Myocyte (in vitro differentiated cells): ENCODE measurements at places on chromosomes 12 and 14.

DNA sequence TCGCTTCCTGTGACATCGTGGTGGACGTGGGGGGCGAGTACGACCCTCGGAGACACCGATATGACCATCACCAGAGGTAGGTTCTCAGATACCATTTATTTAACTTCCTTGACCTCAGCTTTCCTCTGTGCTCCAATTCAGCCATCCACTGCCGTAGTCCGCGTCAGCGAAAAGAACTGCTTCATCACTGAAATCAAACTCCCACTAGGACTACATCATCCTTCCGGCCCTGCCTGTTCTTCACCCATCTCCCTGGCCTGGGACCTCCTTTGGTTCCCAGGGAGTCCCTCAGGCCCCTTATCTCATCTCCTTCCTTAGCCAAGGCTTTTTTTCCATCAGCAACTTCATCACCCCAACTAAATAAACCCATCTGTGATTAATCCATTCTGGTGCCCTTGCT, 692 bp downstream of the MYG1 start:
- DNase-seq = peak; percentile 22

DNA sequence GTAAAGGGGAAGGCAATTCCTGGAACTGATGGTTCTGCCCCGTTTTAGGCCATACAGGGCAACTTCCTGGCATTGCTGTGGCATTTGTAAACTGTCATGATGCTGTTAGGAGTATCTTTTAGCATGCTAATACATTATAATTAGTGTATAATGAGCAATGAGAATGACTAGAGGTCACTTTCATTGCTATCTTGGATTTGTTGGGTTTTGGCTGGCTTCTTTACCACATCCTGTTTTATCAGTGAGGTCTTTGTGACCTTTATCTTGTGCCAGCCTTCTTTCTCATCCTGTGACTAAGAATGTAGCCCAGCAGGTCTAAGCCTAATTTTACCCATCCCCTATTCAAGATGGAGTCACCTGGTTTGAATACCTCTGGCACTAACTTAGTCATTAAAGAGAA, 51.2 kb downstream of the TESPA1 start:
- no peak for DNase-seq

- DNase-seq = no peak
These were observed 227.4 kb downstream of the TMEM132D start for GRCh38 chr12:129676411-129676810.

DNA sequence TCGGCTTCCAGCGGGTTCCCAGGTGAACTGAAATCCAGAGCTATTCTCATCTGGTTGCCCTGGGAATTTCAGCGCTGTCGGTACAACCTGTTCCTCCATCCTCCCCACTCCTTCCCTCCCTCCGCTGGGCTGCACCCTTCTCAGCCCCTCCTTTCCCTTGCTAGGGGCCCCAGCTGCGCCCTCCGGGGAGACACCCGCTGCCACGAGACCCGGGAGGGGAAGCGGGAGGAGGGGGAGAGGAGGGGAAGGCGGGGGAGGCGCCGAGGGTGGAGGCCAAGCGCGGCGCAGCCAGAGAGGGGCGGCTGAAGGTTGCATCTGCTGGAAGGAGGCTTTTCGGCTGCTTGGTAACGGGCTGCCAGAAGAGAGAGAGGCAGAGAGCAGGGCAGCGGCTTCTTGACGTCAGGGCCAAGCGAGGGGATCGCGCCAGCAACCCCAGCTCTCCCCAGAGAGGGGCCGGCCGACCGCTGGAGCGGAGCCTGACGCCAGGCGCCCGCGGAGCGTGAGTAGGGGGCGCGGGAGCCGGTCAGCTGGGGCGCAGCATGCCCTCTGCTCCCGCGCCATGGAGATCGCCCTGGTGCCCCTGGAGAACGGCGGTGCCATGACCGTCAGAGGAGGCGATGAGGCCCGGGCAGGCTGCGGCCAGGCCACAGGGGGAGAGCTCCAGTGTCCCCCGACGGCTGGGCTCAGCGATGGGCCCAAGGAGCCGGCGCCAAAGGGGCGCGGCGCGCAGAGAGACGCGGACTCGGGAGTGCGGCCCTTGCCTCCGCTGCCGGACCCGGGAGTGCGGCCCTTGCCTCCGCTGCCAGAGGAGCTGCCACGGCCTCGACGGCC, at the start of gene KCNA5:
Gene KCNA5 (plus strand): TSS at position 291 of the 831 bp plus-strand sequence. CDS start 269 bp downstream, at position 560.
- DNase-seq = no peak

DNA sequence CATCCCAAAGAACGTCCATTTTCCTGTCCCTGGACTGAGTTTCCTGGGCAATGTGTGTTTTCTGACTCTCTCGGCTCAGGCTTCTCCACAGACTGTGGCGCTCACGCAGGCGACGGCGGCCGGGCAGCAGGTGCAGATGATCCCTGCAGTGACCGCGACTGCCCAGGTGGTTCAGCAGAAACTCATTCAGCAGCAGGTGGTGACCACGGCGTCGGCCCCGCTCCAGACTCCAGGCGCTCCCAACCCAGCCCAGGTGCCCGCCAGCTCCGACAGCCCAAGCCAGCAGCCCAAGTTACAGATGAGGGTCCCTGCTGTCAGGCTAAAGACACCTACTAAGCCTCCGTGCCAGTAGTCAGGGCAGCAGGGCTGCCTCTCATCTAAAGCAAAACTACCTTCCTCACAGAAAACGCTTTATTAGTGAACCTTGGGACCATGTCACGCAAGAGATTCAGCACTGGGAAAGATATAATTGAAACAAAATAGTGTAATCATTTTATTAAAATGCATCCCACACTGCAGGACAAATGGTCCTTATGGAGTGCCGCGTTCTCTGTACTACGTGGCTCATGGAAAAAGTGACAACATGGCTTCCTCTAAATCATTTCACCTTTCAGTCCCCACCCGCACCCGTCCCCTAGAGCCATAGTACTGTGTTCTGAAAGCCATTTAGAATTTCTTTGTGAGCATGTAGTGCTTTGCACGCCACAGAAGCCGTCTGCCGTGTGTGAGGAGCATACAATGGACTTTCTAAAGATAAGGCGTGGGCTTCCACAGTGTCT, 66.6 kb downstream of the DDX51 start:
- DNase-seq = no peak

GRCh38 chr12:18992336-18992735, 137.2 kb upstream of the PLEKHA5 start:
- DNase-seq = peak; percentile 44

DNA sequence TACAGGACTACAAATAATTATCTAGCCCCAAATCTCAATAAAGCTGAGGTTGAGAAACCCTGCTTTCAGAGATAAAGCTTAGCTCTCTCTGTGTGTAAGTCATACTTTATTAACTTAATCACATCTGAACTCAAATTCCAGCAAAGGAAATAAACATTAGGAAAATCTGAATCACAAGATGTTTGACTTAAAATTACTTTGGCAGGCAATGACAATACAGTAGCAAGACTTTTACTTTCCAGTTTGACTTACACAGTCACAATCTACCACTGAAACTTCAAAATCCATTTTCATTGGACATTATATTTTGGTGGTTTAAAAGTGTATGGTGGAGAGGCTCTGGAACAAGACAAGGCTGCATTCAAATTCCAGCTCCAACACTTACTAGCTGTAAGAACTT, 11.4 kb downstream of the TMEM116 start:
- DNase-seq = no peak

- peak; percentile 81 for DNase-seq
These were observed 9.0 kb upstream of the GPR135 start for GRCh38 chr14:59474172-59474571.

DNA sequence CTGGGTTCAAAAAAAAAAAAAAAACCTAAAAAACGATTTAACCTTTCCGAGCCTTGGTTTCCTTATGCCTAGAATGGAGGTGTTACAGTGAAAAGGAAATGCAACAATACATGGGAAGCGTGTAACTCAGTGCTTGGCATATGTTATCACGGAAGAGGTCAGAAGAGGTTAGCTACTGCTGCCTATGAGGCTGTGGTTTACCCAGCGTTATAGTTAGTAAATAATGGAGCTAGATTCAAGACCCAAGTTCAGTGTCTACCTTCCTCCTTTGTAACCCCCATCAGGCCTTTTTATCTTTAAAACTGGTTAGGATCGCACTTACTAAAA, 839 bp downstream of the IFT43 start:
- DNase-seq = no peak

DNA sequence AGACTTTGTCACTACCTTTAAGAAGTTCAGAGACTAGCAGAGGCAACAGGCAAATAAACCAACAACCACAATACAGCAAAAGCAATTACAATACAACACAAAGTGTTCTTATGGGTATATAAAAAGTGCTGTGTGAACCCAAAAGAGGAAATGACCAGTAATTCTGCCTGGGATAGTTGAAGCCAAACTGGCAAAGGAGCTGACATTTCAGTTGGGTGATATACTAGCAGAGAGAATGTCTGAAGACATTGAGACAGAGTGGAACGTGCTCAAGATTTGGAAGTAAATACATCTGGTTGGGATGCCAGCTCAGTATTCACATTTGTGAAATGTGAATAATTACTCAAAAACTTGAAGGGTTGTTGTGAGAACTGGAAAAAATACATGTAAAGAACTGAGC, 80.6 kb upstream of the GTF2A1 start:
- DNase-seq = no peak

DNA sequence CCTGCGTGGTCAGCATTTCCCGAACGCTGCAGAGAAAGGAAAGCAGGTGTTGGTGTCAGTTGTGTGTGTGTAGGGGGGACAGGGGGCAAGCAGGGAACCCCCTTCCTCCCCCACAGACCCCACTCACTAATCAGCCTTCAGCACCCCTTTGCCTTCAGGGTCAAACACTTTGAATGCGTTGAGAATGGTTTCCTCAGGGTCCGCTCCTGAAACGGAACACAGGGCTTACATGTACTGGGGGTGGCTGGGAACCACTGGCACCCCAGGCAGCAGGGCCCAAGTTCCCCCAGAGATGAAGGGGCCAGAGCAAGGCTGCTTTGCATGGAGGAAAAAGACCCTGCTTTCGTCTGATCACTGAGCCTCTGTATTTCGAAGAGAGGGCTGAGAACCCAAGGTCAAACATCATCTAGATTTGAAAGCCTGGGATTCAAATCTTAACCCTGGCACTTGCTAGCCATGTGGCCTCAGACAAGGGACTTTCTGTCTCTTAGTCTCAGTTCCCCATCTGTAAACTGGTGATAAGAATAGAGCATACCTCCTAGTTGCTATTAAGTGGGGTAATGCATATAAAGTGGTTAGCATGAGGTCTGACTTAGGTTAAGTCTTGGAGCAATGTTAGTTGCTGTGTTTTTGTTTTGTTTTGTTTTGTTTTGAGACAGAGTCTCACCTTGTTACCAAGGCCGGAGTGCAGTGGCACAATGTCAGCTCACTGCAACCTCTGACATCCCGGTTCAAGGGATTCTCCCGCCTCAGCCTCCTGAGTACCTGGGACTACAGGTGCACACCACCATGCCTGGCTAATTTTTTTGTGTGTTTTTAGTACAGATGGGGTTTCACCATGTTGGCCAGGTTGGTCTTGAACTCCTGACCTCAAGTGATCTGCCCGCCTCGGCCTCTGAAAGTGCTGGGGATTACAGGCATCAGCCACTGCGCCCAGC, 7.0 kb downstream of the MYL2 start:
- no peak for DNase-seq

DNA sequence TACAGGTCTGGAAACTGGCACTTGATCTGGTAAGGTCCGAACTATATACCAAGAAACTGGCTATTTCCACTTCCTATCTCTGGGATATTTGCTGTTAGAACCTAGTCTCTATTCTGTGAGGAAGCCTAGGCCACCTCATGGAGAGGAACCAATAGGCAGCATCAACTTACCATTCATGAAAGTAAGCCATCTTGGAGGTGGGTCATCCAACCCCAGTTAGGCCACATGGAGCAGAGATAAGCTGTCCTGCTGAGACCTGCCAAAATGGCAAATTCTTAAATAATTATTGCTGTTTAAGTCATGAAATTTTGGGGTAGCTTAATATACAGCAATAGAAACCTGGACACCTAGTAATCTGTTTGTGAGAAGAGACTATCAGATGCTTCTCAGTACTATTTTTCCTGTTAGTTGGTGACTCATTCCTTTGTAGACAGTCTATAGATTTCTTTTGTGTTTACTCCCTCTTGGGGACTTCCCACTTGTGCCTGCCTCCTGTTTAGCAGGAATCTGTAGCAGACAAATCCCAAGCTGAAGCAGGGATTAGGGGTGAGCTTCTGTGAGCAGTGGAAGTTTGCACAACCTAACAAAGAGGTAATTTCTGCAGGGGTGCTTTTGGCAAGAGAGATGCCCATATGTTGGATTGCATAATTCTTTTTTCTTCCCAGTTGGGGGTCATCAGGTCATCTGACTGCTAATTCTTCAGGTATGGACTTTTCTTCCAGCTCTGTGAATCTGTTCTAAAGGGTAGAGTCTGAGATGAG, 136.8 kb downstream of the IGF1 start:
- DNase-seq = no peak

- DNase-seq = no peak
These were observed 57.5 kb downstream of the KIF26A start for GRCh38 chr14:104195878-104196277.

DNA sequence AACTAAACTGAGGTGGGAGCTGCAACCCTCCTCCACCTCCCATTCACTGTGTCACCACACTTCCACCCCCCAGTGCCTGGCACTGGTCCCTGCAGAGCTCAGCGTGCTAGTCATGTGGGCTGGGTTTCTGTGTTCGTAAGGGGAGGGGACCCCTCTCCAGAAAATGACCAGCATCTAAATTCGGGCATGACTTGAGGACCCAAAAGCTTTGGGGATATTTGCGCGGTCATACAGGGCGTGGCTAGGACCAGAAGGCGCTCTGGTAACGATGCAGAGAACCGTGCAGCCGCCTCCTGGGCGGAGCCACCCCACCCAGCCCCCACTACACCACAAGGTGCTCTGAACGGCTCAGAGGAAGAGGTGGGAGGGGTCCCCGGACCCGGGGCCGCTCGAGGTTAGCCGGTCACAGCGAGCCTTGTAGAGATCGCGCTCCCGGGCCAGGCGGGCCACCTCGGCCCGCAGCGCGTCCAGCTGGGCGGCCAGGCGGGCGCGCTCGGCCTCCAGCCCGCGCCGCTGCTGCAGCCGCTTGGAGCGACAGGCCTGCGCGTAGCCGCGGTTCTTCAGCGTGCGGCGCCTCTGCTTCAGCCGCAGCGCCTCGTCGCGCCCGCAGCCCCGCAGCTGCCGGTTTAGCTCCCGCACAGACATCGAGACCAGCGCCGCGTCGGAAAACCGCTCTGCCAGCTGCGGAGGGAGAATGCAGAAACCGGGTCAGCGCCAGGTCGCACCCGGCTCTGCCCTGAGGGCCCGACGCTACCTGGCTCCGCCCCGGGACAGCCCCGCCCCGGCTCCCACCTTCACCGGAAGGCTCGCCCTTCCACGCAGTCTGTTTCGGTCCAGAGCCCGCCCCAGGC, 9.8 kb downstream of the CPNE6 start:
- DNase-seq = peak; percentile 21
